Glomerular endothelial cell (primary cell): ENCODE measurements at places on chromosomes 4 and X.

DNA sequence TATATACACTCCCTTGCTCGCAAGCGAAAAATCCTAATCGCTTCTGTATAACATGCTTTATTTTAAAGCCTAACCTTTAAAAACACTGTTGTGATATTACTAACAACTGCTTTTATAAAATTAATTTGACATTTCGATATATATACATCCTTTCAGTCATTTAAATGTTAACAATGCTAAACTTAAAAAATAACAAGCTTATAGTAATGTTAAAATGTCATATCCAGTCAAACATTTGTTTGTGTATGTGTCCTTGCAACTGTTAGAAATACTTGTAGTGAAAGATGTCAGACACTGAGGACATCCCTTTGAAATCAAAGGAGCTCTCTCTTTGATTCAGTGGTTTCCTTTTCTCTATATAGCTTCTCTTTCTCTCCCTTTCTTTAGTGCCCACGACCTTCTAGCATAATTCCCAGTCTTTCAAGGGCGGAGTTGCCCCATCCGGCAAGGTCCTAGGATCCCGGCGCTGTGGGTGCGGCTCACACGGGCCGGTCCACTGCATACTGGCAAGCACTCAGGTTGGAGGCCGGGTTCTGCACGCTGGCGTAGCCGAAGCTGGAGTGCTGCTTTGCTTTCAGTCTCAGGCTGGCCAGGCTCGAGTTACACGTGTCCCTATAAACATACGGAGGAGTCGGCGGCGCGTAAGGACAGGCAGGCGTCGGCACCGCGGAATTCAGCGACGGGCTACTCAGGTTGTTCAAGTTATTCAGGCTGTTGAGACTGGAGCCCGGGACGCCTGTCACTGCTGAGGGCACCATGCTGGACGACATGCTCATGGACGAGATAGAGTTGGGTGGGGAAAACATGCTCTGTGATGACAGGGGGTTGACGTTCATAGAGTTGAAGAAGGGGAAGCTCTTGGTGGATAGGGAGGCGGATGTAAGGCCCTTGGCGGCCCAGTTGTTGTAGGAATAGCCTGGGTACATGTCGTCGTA lies 5.0 kb downstream of the PITX2 start:
- DNase-seq = no peak

- no peak for DNase-seq
These were observed 128.5 kb upstream of the CYSLTR1 start for GRCh38 chrX:78455901-78456300.

- no peak for DNase-seq
These were observed 257.5 kb upstream of the IRS4 start for GRCh38 chrX:108993909-108994308.

DNA sequence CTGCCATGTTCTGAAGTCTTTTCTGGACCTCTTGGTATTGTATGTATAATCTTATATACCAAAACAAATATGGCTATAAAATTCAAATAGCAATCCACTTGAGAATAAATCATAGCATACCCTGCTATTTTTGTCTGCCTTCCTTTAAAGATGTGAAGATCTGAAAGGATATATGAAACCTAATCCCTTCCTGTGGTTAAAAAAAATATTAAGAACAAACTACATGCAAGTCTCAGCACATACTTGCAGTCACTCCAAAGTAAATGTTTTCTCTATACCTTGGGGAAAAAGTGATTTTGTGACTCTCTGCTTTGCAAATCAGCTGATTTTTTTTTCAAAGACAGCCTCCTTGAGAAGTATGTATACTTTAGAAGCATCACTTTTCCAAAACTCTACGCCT lies 322.9 kb downstream of the ANKRD50 start:
- no peak for DNase-seq
